ENCODE measurements at places on chromosomes 7 and 10.

DNA sequence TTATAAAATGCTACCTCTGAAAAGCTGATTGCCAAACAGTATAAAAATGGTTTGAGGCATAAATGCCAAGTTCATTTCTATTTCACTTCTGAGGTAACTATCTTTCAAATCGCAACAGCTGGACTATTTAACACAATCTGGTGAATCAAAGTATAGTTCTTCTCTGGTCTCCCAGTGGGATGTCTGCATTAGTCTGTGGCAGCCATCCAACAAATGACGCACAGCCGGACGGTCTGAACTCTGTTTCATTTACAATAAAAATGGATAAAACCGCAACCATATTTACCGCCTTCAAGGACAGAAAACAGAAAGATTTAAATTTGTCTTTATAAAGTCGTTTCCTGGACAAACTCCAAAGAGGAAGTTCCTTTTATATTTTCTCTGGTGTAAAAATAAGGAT, 41.9 kb downstream of the ENO4 start:
- no peak for DNase-seq

GRCh38 chr7:54719974-54720373, 39.0 kb downstream of the SEC61G start:
- no peak for DNase-seq

DNA sequence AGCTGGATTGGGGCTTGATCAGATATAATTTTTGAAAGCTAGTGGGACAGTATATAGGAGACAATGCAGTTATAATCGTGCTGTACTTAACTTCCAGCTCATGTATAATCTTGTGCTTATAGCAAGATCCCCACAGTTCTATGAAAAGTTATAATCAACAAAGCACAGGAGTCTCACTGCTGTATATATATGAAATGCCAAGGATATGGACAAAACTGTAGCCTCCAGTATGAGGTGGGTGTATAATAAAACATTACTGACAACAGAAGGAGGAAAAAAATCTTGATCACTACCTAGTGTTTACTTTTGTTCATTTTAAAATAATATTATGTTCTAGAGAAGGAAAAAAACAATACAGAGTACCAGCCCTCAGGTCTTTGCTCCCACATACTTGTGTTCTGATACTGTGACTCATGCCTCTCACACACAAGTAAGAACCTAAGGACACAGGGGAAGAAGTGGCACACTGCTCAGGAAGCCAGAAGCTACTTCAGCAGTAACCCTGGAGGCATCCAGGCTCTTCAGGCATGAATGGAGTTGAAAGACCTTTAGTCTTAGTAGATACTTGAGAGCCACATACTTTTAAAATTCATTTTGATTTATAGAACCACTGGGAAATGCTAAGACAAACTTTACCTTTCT, 265.7 kb upstream of the IMMP2L start:
- no peak for DNase-seq

- no peak for DNase-seq
Measured at GRCh38 chr7:102146122-102146521, 140.5 kb upstream of the SH2B2 start.

DNA sequence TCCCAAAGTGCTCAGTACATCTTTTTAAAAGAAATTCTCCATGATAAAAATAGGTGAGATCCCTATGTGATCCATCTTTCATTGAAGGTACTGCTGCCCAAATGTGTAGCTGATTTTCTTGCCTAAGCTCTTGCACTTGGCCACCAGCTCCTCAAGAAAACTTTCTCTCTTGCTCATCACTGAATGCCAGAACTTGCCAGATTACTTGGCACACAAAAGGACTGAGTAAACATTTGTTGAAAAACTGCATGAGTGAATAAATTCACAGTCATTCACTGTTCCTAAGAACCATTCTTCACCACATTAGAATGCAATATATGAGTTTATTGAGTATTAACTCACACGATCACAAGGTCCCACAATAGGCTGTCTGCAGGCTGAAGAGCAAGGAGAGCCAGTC, 99.9 kb downstream of the TRIL start:
- DNase-seq = no peak

DNA sequence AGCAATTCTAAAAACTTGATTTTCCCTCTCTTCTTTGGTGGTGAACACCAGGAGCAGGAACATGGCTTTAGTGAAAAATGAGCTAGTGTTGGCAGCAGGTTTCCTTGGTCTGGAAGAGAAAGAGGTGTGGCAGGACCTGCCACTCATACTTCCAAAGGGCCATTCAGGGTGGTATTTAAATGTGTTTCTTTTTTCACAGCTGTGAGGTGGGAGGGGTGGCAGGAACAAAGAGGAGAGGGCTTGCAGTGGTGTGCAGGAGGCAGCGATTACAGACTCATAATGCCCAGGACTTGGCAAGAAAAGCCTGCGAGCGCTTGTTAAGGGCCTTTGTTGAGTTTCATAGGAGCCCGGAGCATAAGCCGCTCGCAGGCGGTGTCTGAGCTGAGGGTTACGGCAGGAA, 36.8 kb downstream of the WIPF3 start:
- no peak for DNase-seq

- DNase-seq = no peak
Measured at GRCh38 chr7:151374139-151374538, 32.5 kb downstream of the NUB1 start.

- DNase-seq = no peak
Measured at GRCh38 chr7:142585425-142585824, 163.8 kb upstream of the PRSS1 start.

GRCh38 chr10:11242443-11243387, 225.0 kb downstream of the CELF2 start:
- no peak for DNase-seq

GRCh38 chr7:64101943-64102655, 56.9 kb downstream of the ZNF727 start:
- DNase-seq = no peak

DNA sequence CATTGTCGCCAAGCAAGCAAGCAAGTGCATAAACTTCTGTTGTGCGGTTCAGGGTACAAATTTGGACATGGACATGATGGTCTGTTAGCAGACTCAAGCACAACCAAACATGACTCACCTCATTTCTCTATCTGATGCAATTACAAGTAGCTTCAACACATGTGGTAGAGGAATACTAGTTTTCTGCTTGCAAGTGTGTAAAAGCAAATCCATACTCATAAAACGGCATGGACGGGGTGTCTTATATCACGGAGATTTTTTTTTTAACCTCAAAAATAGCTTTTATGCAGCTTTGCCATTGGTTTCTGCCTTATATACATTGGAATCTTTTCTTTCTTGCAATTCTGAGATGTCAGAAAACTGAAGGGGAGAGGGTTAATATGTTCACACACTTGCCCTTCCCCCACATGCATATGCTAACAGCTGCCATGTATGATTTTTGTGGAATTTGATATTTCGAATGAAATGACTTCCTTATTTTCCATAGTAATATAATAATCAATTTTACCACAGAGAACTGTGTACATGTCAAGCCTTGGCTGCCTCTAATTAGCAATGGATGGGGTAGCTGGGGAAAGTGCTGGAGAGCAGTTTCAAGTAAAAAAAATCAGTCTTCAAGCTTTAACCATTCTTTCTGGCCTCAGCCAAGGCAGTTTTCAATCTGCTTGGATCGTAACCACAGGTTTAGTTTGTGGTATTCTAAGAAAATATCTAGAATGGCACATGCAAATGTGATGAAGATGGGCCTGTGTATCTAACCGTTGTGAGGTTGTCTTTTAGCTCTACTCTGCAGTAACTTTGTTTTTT, 106.0 kb upstream of the PDCD4 start:
- DNase-seq = no peak

- no peak for DNase-seq
Measured at GRCh38 chr7:159042103-159042502, 102.6 kb downstream of the VIPR2 start.

- DNase-seq = no peak
Measured at GRCh38 chr10:100744136-100744986, 1.0 kb upstream of the PAX2 start.

GRCh38 chr10:28668363-28669226, 8.7 kb upstream of the BAMBI start:
- DNase-seq = no peak

GRCh38 chr10:74925708-74926107, 99.3 kb downstream of the KAT6B start:
- DNase-seq = no peak

GRCh38 chr7:2646680-2647571, 15.1 kb downstream of the TTYH3 start:
- no peak for DNase-seq

- DNase-seq = no peak
Measured at GRCh38 chr7:101767544-101767943, 49.9 kb upstream of the CUX1 start.

GRCh38 chr7:114657279-114657678, 242.7 kb downstream of the FOXP2 start:
- DNase-seq = no peak

GRCh38 chr7:96993094-96993865, 12.1 kb upstream of the DLX6 start:
- no peak for DNase-seq

DNA sequence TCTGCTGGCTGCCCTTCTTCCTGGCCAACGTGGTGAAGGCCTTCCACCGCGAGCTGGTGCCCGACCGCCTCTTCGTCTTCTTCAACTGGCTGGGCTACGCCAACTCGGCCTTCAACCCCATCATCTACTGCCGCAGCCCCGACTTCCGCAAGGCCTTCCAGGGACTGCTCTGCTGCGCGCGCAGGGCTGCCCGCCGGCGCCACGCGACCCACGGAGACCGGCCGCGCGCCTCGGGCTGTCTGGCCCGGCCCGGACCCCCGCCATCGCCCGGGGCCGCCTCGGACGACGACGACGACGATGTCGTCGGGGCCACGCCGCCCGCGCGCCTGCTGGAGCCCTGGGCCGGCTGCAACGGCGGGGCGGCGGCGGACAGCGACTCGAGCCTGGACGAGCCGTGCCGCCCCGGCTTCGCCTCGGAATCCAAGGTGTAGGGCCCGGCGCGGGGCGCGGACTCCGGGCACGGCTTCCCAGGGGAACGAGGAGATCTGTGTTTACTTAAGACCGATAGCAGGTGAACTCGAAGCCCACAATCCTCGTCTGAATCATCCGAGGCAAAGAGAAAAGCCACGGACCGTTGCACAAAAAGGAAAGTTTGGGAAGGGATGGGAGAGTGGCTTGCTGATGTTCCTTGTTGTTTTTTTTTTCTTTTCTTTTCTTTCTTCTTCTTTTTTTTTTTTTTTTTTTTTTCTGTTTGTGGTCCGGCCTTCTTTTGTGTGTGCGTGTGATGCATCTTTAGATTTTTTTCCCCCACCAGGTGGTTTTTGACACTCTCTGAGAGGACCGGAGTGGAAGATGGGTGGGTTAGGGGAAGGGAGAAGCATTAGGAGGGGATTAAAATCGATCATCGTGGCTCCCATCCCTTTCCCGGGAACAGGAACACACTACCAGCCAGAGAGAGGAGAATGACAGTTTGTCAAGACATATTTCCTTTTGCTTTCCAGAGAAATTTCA, 1.7 kb downstream of the ADRB1 start:
- no peak for DNase-seq

DNA sequence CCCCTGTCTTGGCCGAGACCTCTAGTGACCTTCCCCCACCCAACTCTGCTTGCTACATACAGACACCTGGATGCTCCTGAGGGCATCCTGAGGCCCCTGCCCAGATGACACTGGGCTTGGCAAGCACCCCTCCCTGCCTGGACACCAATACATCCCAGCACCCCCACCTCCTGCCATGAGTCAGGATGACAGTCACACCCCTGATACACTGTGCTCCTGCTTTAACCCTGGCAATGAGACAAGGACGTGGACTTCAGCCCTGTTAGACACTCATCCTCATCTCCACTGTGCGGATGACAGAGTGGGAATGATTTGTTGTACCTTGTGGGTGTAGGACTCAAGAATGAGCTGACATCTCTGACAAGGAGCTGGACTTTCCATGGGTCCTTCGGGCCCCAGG, 186.3 kb upstream of the ADCY1 start:
- no peak for DNase-seq

DNA sequence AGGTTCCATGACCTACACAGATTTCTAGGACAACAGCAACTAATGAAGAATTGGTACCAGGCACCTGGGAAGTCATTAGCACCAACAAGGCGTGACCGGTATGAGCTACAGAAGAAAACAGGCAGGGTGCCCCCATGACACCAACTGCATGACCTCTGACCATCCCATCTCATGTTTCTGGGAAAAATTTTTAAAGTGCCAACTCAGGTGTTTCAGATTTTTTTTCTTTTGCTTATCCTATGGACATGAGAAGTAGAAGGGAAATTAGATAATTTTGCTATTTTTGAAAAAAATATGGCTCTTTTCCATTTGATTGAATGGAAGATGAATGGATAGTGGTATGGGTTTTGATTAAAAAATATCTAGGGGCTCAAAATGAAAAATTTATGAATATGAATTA, 154.8 kb downstream of the NRCAM start:
- DNase-seq = no peak

GRCh38 chr7:108078211-108078673, 51.9 kb downstream of the LAMB4 start:
- no peak for DNase-seq

GRCh38 chr7:95141755-95142154, 182.6 kb downstream of the PON1 start:
- DNase-seq = no peak

GRCh38 chr7:115793958-115794702, 236.4 kb downstream of the TFEC start:
- no peak for DNase-seq

- peak; percentile 57 for DNase-seq
Measured at GRCh38 chr10:94320285-94320914, 42.3 kb downstream of the NOC3L start.

GRCh38 chr7:101896941-101897340, 79.5 kb downstream of the CUX1 start:
- DNase-seq = no peak

DNA sequence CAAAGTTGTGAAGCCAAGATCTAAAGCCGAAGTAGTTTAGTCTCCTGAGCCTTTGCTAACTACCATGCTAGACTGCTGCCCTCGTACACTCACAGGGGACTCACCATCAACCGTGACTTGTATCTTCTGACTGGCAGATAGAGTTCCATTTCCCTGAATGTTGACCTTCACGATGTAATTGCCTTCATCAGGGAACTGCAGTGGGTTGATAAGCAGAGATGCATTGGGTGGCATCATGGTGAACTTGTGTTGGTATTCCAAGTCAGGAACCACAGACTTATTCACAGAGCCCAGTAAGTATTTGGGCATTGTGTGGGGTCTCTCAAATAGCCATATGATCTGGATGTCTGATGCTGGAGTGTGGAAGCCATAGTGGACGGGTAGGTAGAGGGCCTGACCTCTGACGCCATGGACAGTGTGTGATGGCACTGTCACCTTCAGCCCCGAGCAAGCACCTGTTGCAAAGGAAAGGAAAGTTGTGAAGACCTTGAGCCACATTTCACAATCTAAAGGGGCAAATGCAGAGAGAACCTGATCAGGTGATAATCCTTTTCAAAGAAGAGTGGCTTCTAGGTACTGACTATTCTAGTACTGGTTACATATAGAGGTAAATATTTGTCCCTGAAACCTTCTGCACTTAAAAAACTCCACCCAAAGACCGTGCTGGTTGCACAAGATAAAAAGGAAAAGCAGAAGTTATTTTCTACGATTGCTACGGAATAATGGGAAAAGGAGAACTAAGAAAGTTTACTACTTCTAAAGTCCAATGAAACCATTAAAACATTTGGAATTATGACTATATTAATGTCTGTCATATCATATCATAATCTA, 7.1 kb downstream of the HEPACAM2 start:
- no peak for DNase-seq

GRCh38 chr7:138750473-138750872, 47.3 kb upstream of the TMEM213 start:
- DNase-seq = no peak

Data from activated CD4-positive, alpha-beta T cell treated with anti-CD3 and anti-CD28 coated beads, Interleukin-2, amount 50 U/mL, for 24 hours (primary cell).